Muscle of leg (tissue), 16 donors: ENCODE measurements at places on chromosomes 3 and 15. TPM values are rescaled to one million over a fixed set of nuclear protein-coding genes. Genes with fewer than 3 reads are reported as not detected.

GOLGA6D gene
- 0.09 TPM for total RNA-seq

ARRDC4 gene
- 19.2 TPM for total RNA-seq

CD96 gene
- 0.22 TPM for total RNA-seq

DNAH12 gene
- total RNA-seq = 0.58 TPM

DNA sequence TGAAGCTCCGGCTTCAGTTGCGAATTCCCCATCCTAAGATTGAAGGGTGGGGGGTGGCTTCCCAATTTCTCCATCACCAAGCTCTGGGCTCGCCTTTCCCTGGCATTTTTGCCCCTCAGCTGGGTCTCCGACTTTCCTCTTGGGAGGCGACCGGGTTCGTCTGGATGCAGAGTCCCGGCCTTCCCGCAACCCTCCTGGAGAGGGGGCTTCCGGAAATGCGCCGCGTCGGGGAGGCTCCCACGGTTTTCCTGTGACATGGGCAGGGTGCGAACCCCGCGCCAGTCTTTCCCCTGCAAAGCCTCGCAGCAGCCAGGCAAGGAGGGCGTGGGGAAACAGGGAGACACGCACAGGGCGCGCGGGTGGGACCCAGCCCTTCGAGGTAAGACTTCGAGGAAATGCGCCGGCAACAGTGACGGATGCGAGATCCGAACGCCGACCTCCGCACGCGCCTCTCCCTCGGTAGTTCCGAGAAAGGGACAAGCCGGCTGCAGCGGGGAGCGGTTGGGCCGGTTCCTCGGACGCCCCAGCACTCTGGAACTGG is 466 bp upstream of the HCN4 start:
- no peak for DNase-seq

DNA sequence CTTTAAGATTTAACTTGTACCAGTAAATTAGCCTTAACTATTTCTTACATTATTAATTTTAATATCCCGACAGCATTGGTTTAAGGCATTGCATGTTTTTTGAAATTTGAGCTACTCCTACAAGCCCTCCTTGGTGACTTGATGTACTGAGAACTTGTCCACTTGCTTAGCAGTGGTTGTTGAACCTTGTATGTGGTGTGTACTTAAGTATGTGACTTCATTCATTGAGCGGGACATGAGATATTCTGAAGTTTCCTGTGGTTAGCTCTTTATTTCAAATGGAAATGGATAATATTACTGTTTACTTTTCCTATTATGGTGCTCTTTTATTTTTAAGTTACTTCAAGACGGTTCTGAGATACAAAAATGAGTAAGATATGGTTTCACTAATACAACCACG is 3.6 kb upstream of the COL6A5 start:
- DNase-seq = no peak

- DNase-seq = no peak
These were observed 41.2 kb upstream of the SLC6A11 start for GRCh38 chr3:10774825-10775224.

- DNase-seq = no peak
These were observed 1.3 kb downstream of the RPL22L1 start for GRCh38 chr3:170868577-170869238.
